Keratinocyte (primary cell): ENCODE measurements at places on chromosomes 5 and 9.

- DNase-seq = no peak
Measured at GRCh38 chr5:94793816-94794198, 175.3 kb downstream of the SLF1 start.

DNA sequence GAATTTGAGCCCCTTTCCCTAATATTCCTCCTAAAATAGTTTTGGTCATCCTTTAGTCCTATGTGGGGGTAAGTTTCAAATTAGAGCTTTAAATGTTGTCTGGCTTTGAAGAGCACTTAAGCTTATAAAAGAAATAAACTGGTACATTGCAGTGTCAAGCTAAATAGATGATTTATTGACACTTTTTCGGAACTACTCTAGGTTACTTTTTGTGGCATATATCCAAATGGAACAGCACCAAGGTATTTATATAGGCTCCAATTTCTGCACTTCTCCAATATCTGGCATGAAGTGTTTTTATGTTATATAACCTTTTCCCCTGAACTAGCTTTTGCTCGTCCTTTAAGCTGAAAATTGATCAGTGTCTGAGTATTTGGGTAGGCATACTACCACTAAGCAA lies 402.5 kb downstream of the NFIB start:
- DNase-seq = no peak

DNA sequence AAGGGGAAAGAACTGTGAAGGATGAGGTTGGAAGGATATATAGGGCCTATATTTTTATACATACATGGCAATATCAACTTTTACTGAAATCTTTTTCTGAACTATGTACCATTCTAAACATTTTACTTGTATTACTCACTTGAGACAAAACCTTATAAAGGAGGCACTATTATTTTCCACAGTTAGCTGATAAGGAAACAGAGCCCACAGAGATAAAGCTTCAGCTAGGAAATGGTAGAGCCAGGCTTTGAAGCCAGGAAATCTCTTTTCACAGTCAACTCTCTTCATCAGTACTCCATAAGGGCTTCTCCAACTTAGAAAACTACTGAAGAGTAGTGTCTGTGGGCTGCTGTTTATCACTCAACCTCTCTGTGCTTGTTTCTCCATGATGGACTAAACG lies 613.7 kb downstream of the PRELID2 start:
- DNase-seq = no peak

GRCh38 chr9:23850690-23851629 lies 24.9 kb upstream of the ELAVL2 start:
- no peak for DNase-seq

GRCh38 chr5:160061770-160062169 lies 52.8 kb downstream of the TTC1 start:
- DNase-seq = no peak

DNA sequence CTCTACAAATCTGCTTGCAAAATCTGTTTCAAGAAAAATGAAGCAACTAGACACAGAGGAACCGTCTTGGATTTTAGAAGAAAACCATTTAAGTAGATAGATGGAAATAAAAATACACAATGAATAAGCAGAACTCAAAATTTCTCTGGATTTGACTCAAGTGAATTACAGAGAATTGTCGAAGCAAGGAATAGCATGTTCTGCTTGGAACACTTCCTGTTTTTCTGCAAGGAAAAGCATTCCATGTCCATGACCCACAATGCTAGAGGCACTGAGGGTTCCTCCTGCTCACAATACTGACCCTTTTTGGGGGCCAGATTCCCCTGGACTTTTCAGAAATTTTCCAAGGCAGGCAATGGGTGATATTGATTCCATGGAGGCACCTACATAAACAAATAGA lies 29.8 kb downstream of the PRUNE2 start:
- no peak for DNase-seq

DNA sequence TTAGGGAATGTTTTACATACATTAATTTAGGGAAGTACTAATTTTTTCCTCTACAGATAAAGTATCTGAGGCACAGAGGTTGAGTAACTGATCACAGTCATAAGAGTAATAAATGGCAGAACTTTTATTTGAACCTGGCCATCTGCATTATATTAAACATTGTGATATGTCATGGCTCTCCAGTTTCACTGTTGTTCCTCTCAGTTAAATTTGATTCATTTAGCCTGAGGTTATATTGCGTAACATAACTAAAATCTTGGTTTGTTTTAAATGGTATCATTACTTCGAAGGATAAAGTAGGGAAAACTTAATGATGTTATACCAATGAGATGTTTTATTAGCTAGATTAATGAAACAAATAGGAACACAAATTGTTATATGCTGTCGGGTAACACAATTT lies 284.4 kb downstream of the KDM4C start:
- no peak for DNase-seq

DNA sequence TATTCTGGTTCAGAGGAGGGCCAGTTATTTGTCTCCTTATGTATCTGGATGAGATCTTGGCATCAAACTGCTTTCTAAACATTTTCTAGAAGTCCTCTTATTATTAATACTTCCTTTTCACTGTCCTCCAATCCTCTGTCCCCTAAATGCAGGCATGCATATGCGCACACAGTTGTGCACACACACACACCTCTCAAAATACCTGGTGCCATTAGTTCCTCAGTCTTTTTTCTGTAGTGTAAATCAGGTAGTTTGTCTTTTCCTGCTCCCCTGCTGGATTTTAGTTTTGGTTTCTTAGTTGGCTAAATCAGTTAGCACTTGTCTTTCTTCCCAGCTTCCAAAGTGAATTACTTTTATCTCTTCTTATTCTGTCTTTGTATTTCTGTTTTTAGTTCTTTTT lies 55.8 kb upstream of the LRRC70 start:
- no peak for DNase-seq

GRCh38 chr5:77832166-77832770 lies 56.1 kb upstream of the TBCA start:
- DNase-seq = no peak

DNA sequence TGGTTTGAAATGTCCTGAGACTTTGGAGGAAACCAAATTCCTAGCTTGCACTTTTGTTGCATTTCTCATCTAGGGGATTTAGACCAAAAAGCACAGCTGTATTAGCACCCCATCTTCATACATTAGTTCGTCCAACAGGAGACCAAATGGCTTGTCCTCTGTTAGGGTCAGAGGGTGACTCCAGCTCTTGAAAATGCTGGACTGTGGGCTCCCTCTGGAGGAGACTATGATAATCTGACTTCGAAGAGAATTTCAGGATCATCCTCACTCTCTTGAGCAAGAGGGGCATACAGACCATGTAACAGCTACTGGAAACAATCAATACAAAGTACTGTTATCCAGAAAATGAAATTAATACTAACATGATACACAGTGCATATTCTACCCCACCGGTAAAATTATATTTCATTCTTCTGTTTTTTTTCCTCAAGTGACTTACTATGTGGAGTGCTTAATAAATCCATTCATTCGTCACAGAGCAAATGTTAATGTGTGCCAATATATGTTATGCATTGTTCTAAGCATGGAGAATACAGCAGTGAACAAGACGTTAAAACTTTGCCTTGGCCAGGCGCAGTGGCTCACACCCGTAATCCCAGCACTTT lies 63.7 kb upstream of the PPP2CA start:
- peak; percentile 40 for DNase-seq

DNA sequence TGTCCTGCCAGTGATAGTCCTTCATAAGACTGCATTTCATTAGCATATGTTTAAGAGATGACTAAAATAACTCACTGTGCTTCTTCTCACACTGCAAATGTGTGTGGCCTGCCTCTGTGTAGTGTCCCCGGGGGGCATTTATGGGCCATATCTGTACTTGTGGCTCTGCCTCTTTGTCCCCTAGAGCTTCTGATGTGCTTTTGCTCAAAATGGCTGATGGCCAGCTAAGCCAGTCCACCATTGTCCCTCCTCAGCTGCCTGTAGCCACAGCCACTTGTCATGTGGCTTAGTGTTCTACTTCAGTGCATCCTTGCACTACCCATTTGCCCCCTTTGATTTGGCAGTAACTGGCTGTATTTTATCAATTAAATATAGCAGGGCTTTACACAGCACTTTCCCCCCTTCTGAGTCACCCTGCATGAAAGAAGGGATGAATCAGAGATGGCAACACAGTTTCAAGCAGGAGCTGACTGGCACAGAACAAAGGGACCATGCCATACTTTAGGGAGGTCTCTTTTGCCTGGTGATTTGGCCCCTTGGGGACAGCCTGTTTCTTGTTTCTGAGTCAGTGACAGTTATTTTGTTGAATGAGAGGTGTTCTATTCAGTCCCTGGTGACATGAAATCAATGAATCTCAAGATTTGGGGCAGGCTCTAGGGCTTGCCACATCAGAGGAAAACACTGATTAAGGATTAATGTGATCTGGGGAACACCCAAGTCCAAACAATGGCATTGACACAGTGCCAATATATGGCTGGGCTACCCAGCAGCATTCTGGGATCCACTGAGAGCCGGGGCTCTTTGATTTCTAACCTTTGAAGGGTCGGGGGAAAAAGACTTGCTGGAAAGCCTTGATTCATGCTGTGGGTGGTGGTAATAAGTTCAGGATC lies 245.5 kb downstream of the SMARCA2 start:
- DNase-seq = no peak

GRCh38 chr9:134336228-134336627 lies 10.0 kb downstream of the RXRA start:
- DNase-seq = no peak
